ENCODE measurements at places on chromosomes 16 and 17.
A peak's percentile ranks its signal among the peaks of the same experiment; 100 is the strongest.

- DNase-seq: no peak
These were observed 54.1 kb downstream of the PSMD12 start for GRCh38 chr17:67312265-67312664.

- no peak for DNase-seq
These were observed 55.8 kb downstream of the RNF213 start for GRCh38 chr17:80316431-80316830.

DNA sequence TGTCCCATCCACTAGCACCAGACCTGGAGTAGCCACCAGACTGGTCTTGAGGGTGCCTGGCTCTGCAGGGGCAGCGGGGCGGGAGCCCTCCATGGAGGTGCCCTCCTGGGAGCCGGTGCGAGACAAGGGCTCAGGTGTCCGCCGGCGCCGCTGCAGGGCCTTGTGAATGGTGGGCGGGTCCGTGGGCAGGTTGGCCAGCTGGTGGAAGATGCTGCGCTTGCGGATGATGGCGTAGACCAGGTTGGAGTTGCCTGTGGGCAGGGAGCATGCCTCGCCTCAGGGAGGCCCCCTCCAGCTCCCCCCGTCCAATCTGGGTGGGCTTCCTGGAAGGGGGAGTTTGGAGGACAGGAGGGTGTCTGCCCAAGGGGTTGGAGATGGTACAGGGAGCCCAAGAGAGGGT is 18.4 kb downstream of the OTOP3 start:
- DNase-seq: no peak

DNA sequence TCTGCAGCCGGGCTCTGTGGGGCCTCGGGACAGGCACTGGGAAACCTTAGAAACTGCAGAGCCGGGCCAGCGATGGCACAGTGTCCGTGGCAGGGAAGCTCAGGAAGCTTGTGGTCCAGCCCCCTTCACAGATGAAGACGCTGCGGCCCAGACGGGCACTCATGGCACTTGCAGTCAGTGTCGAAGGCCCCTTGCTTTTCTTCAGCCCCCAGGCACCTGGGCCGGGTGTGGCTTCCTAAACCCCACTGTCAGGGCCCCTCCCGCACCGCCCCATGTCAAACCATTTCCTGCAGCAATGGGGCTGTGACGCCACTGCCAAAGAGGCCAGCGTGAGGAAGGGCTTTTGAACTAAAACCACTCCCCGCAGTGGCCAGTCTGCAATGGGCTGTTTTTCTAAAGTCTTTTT is 164.0 kb downstream of the LAT start:
- DNase-seq: no peak

DNA sequence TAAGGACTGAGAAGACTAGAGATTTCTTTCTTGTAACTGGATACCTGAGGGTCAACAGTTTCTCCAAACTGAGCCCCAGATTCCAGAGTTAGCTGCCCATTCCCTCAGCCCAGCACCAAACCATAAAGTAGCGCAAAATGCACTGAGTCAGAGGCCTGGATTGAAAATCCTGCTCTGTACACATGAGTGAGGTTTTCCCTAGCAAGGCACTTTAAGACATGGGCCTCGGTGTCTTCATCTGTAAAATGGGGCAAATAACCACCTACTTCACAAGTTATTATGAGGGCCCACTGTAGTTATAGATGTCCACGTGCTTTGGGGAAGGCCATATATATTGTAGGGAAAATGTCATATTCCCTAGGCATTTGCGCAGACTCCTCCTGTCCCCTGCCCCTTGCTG is 10.3 kb upstream of the DLX4 start:
- DNase-seq: no peak

DNA sequence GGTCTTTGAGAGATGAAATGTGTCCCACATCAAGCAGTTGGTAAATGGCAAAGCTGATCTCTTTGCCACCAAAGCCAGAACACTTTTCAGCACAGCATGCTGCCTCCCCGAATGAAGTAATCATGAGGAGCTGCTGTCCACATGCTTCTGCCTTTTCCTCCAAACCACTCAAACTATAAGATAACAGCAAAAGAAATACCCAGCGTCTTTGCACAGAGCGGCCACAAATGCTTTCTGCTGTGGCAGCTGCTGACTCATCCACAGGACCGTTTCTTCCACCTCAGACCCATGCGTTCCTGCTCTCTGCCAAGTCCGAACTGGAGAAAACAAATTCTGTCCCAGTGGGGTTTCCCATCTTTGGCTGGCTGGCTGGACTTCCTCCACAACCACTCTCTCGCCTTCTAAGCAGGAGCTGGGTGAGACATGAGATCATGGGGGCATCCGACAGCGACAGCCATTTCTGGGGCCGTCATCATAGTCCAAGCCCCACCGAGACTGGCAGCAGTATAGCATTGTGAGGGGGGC is 27.1 kb downstream of the TBC1D3B start:
- peak; percentile 32 for DNase-seq

GRCh38 chr17:17075125-17075781 is 33.0 kb downstream of the MPRIP start:
- DNase-seq: peak; percentile 85

DNA sequence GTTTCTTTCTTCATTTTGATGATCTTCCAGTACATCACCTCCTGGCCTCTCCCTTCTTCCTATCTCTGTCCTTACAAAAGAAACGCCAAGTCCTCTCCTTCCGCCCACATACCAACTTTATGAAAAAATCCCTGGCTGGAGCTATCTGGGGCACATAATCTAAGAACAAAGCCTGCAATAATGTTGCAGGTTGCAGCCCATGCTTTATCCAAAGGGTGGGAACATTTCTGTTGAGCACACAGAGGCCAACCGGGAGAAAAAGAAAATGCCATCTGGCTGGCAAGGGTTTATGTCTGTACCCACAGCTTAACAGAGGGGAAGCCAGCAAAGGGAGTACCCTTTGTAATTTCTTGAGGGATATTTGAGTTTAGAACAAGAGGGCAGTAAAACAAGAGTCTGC is 409.6 kb downstream of the SOX9 start:
- no peak for DNase-seq

GRCh38 chr17:75980188-75981018 is 1.4 kb downstream of the TEN1 start:
- peak; percentile 30 for DNase-seq

DNA sequence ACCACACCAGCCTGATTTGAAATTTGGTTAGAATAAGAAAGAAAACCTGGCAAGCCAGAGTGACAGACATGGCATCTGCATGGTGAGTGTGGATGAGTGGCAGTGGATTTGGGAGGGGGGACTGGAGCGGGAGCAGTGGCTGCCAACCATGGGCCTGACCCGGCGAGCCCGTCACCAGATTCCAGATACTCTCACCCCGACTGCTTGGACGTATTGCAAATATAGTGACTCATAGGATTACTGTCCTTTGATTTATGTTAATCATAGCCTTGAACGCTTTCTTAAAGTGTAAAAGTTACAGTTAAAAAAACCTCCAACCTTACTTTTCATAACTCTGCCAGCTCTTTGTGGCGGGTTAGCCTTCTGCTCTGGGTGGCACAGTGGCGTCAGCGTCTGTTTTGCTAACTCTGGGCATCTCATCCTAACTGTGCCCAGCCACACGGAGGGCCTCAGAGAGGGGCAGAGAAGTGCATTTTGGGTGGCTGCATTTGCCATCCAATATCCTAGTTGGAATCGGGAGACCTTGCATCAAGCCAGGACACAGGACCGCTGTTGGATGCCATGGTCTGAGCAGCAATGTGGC is 26.8 kb upstream of the FOXK2 start:
- DNase-seq: peak; percentile 79

- peak; percentile 82 for DNase-seq
These were observed 19.7 kb downstream of the IGF2BP1 start for GRCh38 chr17:49016775-49017463.

- peak; percentile 51 for DNase-seq
These were observed 67.9 kb downstream of the ZZEF1 start for GRCh38 chr17:4074831-4075495.

GRCh38 chr16:53945996-53946395 is 242.0 kb downstream of the FTO start:
- peak; percentile 74 for DNase-seq

- DNase-seq: peak; percentile 30
These were observed 1.5 kb upstream of the ADAP2 start for GRCh38 chr17:30920282-30920681.

GRCh38 chr16:57528499-57529390 is 7.6 kb downstream of the CCDC102A start:
- no peak for DNase-seq

- DNase-seq: no peak
These were observed 183.1 kb downstream of the CYLD start for GRCh38 chr16:50924759-50925545.

GRCh38 chr17:66260275-66260674 is 31.1 kb upstream of the APOH start:
- DNase-seq: no peak

DNA sequence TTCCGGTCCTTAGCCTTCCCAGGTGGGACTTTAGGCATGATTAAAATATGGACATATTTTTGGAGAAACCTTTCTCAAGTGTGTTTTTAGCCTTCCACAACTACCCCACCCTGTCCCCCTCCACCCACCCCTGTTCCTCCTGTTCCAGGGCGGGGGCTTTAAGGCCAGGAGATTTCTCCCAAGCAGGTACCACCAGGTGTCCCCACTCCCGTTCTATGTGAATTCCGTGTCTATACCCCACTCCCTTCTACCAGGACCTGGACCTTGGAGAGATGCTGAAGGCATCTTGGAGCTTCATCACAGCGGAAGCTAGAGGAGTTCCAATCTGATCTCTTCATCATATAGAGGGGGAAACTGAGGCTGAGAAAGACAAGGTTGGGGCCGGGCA is 9.7 kb downstream of the CA4 start:
- DNase-seq: no peak

DNA sequence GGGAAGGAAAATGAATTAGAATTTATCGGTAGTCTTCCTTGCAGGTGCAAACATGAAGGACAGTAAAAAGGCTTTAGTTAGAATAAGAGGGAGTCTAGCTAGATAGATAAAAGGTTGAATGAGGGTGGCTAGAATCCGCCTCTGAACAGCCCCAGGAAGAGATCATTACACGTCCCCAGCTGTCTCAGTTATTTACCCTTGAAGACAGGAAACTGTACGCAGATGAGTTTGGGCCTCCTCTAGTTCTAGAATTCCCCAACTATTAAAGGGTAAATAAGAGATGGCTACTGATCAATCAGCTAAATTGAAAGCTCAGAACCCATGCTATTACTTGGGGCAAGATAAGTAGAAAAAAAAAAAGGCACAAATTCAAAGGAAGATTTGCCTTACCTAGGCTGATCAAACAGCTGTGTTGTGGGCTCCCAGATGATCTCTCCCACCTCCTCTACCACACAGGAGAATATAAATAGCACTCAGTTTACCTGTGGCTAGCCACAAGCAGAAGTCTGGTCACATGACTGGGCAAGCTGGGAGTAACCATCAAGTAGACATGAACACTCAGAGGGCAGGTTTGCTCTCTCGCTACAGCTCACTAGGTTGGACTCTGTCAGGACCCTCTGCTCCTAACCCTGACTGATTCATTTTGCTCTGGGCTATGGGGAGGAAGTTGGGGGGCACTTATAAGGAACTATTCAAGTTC is 17.0 kb downstream of the FAM117A start:
- no peak for DNase-seq

DNA sequence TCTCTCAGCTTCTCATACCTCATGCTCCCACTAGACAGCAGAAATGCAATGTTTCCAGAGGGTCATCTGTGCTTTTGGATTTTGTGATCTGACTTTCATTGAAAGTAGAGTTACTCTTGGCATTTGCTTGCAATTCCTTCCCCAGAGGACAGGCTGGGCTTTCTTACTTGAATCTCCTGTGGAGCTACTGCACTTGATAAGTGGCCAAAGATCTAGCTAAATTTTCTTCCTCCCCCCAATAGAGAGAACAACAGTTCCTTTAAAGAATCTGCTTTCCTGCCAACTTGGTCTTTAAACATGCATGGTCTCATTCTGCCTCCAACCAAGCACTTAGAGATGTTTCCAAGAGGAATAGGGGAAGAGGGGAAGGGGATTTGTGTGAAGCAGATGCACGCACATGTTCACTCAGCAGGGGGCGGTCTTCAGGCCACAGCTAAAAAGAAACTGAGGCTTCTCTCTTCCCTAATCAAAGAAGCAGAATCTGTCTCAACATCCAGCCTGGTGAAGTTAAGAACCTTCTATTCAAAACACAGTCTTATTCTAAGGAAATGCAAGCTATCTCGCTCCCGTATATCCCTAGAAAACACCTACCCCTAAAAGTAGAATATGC is 229.6 kb downstream of the ZFHX3 start:
- DNase-seq: no peak

GRCh38 chr16:66099306-66099705 is 267.2 kb upstream of the CDH5 start:
- no peak for DNase-seq

- peak; percentile 67 for DNase-seq
These were observed 22.1 kb downstream of the FCSK start for GRCh38 chr16:70476272-70477020.

- DNase-seq: peak; percentile 89
These were observed 23.5 kb upstream of the SIAH1 start for GRCh38 chr16:48408688-48409087.

DNA sequence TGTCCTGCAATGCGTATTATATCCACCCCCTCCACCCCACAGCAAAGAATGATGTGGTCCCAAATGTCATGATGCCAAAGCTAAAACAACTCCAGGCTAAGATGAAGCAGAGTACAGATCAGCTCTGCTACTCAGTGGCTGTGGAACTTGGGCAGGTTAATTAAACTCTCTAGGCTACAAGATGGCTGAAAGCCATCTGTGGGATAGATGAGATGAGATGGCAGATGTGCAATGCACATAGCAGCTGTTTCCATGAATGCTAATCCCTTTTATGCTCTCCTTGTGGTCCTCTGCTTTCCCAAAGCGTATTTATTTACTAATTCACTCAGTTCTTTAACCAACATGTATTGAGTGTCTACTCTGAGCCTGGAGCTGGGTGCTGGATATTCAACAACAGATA is 114.4 kb downstream of the GRIN2A start:
- DNase-seq: no peak

DNA sequence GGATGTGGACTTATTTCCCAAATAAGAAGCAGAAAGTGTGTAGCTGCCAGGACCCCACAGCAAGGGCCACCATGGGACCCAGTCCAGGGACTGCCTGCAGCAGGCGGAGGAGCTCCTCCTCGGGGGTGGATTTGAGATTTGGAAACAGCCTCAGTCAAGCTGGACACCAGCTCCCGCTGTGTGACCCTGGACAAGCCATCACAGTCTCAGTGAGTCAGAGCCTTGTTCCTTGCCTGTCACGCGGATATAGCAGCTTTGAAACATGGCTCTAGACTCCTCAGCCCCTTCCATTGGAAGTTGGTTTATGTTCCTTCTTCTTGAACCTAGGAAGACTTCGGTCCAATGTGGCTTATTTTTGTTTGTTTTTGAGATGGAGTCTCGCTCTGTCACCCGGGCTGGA is 12.5 kb upstream of the DPEP1 start:
- no peak for DNase-seq

DNA sequence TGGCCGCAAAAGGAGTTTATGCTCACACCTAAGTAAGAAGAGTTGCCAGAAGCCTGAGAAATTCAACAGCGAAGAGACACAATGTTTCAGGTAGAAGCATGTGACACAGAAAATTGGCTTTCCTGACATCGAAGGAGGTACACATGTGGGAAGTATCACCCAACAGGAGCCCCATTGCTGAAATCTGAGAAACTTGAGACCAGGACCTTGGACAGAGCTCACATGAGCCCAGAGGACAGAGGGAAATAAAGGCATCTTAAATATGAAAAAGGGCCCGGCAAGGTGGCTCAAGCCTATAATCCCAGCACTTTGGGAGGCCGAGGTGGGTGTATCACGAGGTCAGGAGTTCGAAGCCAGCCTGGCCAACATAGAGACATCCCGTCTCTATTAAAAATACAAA is 304.1 kb upstream of the C16orf82 start:
- DNase-seq: no peak

GRCh38 chr17:418421-418751 is 65.8 kb upstream of the RPH3AL start:
- no peak for DNase-seq

GRCh38 chr17:78365561-78366108 is 5.8 kb upstream of the SOCS3 start:
- DNase-seq: no peak

Data from amniotic epithelial cell (primary cell).